A549 treated with GW870086 at 1 μM for 4 hours (cell line): ENCODE measurements at places on chromosomes 12 and 14. TPM values are rescaled to one million over a fixed set of nuclear protein-coding genes. Genes with fewer than 3 reads are reported as not detected.

The ACOT6 gene
- total RNA-seq = not detected in 5 replicates

The STAT6 gene
- 39.9 to 51.4 TPM (median 44.9 TPM) in 5 replicates for total RNA-seq

The CCDC184 gene
- 2.2 to 3.3 TPM (median 3.3 TPM) in 5 replicates for total RNA-seq

The HIF1A gene
- total RNA-seq = 106 to 220 TPM (median 195 TPM) in 5 replicates

The KRT80 gene
- total RNA-seq = 30.3 to 43.4 TPM (median 36.8 TPM) in 5 replicates

The BICDL1 gene
- total RNA-seq = 2.5 to 4.7 TPM (median 4.4 TPM) in 5 replicates

The MED6 gene
- total RNA-seq = 42.3 to 53.2 TPM (median 45.2 TPM) in 5 replicates

The KLRG1 gene
- 1.1 to 2.6 TPM (median 1.5 TPM) in 5 replicates for total RNA-seq

The NUP107 gene
- total RNA-seq = 56.0 to 73.2 TPM (median 65.5 TPM) in 5 replicates

The NKX2-1 gene
- total RNA-seq = 0.05 to 0.10 TPM in 2 of 5 replicates, not detected in the others

The EMP1 gene
- 110 to 172 TPM (median 159 TPM) in 5 replicates for total RNA-seq

The KRT6A gene
- total RNA-seq = 5.6 to 6.8 TPM (median 6.6 TPM) in 5 replicates

The CCDC177 gene
- total RNA-seq = 0.02 to 0.07 TPM (median 0.06 TPM) in 3 of 5 replicates, not detected in the others

The GLS2 gene
- 0.08 to 0.37 TPM (median 0.31 TPM) in 4 of 5 replicates, not detected in the other for total RNA-seq

The SMARCD1 gene
- 64.2 to 81.3 TPM (median 67.8 TPM) in 5 replicates for total RNA-seq

The ORAI1 gene
- total RNA-seq = 20.7 to 37.8 TPM (median 34.7 TPM) in 5 replicates

The PRPH gene
- total RNA-seq = 1.6 to 2.1 TPM (median 2.0 TPM) in 5 replicates

The TMTC1 gene
- 0.05 to 0.12 TPM (median 0.06 TPM) in 4 of 5 replicates, not detected in the other for total RNA-seq

The RILPL2 gene
- 1.4 to 1.8 TPM (median 1.7 TPM) in 5 replicates for total RNA-seq

The TTC7B gene
- 15.1 to 22.7 TPM (median 20.9 TPM) in 5 replicates for total RNA-seq

The COL2A1 gene
- 0.02 to 0.08 TPM (median 0.06 TPM) in 4 of 5 replicates, not detected in the other for total RNA-seq

The ARHGEF40 gene
- total RNA-seq = 7.8 to 13.1 TPM (median 9.5 TPM) in 5 replicates

The UNC119B gene
- 21.9 to 27.2 TPM (median 26.6 TPM) in 5 replicates for total RNA-seq

The CNTN1 gene
- 38.7 to 59.8 TPM (median 55.1 TPM) in 5 replicates for total RNA-seq

The IGF1 gene
- total RNA-seq = not detected in 5 replicates

The C12orf60 gene
- total RNA-seq = 1.5 to 2.4 TPM (median 1.8 TPM) in 5 replicates

The GLT1D1 gene
- not detected in 5 replicates for total RNA-seq

The CLEC1A gene
- not detected in 5 replicates for total RNA-seq

The OR4N2 gene
- not detected in 5 replicates for total RNA-seq

The NPFF gene
- total RNA-seq = 0.85 TPM in 1 of 5 replicates, not detected in the others

The NANOG gene
- total RNA-seq = not detected in 5 replicates

The IFNG-AS1 gene
- not detected in 5 replicates for total RNA-seq

The LTBR gene
- 190 to 234 TPM (median 229 TPM) in 5 replicates for total RNA-seq

The NUAK1 gene
- 6.5 to 8.1 TPM (median 7.2 TPM) in 5 replicates for total RNA-seq

The RD3L gene
- total RNA-seq = not detected in 5 replicates
